GM23248 (cell line): ENCODE measurements at places on chromosomes 12 and 14.

DNA sequence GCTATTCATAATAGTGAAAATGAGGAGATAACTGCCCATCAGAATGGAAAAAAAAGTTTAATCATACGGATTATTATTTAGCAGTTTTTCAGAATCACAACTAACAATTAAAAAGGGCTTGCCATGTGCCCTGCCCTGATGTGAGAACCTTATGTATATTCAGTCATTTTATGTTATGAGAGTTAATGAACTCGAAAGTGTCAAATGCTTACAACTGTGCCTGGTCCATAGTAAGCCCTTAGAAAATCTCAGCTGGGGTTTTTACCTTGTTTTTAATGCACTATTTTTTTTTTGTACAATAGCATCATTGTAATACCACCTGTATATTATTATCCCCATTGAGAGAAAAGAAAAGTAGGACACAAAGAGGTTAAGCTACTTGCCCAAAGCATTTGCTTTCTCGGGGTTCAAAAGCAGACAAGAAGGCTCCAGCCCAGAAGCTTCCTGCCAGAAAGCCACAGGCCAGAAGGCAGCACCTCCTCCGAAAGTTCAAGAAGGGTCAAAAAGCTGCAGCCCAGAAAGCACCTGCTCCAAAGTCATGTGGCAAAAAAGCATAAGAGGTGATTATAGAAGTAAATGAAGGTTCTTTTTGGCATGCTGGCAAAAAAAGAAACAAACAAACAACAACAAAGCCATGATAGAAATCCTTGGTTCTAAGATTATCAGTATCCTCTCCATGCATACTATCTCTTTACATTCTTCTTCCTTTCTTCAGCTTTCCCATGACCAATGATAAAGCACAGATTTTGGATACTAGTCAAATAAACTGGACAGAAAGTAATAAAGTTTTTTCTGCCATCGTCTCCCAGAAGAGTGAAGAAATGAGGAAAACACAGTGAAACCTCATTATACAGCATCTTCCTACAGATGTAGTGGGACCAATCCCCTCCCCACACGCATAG is 59.1 kb upstream of the NAP1L1 start:
- no peak overlapping the region for H3K27ac ChIP-seq
- H3K4me1 ChIP-seq: no peaks in the 10 kb centered on the region
- no peaks in the 10 kb centered on the region for H3K36me3 ChIP-seq
- no peak overlapping the region for H3K4me3 ChIP-seq

GRCh38 chr14:99177886-99178835 is 93.8 kb downstream of the BCL11B start:
- H3K36me3 ChIP-seq: no peaks in the 10 kb centered on the region
- no peak for DNase-seq

DNA sequence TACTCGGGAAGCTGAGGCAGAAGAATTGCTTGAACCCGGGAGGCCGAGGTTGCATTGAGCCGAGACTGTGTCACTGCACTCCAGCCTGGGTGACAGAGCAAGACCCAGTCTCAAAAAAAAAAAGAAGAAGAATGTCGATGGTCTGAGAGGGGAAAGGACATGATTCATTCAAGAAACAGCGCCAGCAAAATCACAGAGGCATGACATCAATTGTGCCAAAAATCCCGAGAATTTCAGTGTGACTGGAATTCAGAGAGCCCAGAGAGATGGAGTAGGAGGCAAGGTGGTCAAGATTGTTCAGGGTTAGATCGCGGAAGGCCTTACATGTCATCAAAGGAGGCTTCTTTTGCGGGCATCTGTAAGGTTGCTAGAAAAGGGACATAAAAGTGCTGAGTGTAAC is 483.3 kb downstream of the VRK1 start:
- no peak overlapping the region for H3K4me3 ChIP-seq
- H3K27me3 ChIP-seq: no peaks in the 10 kb centered on the region
- no peak overlapping the region for H3K27ac ChIP-seq
- H3K4me1 ChIP-seq: no peaks in the 10 kb centered on the region

GRCh38 chr12:113996026-113996425 is 29.9 kb upstream of the RBM19 start:
- H3K27me3 ChIP-seq: peaks cover 25% of the 10 kb centered on the region
- H3K27ac ChIP-seq: no peak overlapping the region
- no peaks in the 10 kb centered on the region for H3K4me1 ChIP-seq
- H3K4me3 ChIP-seq: no peak overlapping the region
- H3K36me3 ChIP-seq: no peaks in the 10 kb centered on the region

GRCh38 chr12:11580125-11580751 is 69.2 kb upstream of the ETV6 start:
- DNase-seq: peak; percentile 94
- peaks cover 41% of the 10 kb centered on the region for H3K4me1 ChIP-seq
- H3K27ac ChIP-seq: peak overlapping the region; percentile 61
- H3K27me3 ChIP-seq: no peaks in the 10 kb centered on the region

DNA sequence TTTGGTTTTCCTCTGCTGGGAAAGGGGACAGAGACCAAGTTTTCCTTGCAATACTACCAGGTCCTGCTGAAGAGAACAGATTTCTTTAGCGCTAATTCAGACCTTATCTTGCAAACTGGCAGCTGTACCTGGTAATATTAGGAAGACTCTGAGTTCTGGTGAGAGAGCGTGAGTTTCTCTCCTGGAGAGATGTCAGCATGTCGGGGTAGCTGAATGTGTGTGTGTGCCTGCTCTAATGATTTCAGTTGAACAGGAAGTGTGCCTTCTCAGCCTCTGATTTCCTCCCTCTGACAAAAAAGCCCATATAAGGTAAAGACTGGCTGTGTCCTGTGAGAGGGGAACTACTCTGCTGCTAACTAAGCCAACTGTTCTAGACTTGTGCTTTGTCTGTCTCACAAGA is 10.3 kb upstream of the ERP27 start:
- no peaks in the 10 kb centered on the region for H3K27me3 ChIP-seq
- H3K4me1 ChIP-seq: peaks cover 29% of the 10 kb centered on the region
- DNase-seq: peak; percentile 75
- no peaks in the 10 kb centered on the region for H3K36me3 ChIP-seq
- peak overlapping the region; percentile 70 for H3K27ac ChIP-seq

- no peaks in the 10 kb centered on the region for H3K36me3 ChIP-seq
- no peaks in the 10 kb centered on the region for H3K27me3 ChIP-seq
- H3K27ac ChIP-seq: no peak overlapping the region
- no peaks in the 10 kb centered on the region for H3K4me1 ChIP-seq
Measured at GRCh38 chr14:104393898-104394381, 185.6 kb upstream of the C14orf180 start.

GRCh38 chr12:14278294-14278953 is 87.1 kb upstream of the ATF7IP start:
- H3K4me3 ChIP-seq: no peak overlapping the region
- DNase-seq: no peak
- H3K27ac ChIP-seq: no peak overlapping the region
- no peaks in the 10 kb centered on the region for H3K36me3 ChIP-seq
- H3K4me1 ChIP-seq: no peaks in the 10 kb centered on the region

DNA sequence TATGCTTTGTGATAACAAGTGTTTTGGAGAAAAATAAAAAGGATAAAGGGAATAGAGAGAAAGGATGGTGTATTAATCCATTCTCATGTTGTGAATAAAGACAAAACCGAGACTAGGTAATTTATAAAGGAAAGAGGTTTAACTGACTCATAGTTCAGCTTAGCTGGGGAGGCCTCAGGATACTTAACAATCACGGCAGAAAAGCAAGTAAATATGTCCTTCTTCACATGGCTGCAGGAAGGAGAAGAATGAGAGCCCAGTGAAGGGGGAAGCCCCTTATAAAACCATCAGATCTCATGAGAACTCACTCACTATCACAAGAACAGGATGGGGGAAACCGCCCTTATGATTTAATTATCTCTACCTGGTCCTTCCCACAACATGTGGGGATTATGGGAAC is 18.1 kb upstream of the C12orf42 start:
- no peak for DNase-seq
- no peak overlapping the region for H3K27ac ChIP-seq

GRCh38 chr14:101029668-101030290 is 126.3 kb upstream of the RTL1 start:
- H3K4me1 ChIP-seq: no peaks in the 10 kb centered on the region
- DNase-seq: no peak
- H3K27me3 ChIP-seq: no peaks in the 10 kb centered on the region
- peaks cover 3% of the 10 kb centered on the region; the same call in 1 of the 2 replicates for H3K36me3 ChIP-seq
- no peak overlapping the region for H3K4me3 ChIP-seq

- DNase-seq: no peak
- H3K36me3 ChIP-seq: peaks cover 66% of the 10 kb centered on the region
- no peak overlapping the region for H3K4me3 ChIP-seq
- H3K27ac ChIP-seq: no peak overlapping the region
Measured at GRCh38 chr12:78183824-78184223, 353.1 kb downstream of the NAV3 start.

DNA sequence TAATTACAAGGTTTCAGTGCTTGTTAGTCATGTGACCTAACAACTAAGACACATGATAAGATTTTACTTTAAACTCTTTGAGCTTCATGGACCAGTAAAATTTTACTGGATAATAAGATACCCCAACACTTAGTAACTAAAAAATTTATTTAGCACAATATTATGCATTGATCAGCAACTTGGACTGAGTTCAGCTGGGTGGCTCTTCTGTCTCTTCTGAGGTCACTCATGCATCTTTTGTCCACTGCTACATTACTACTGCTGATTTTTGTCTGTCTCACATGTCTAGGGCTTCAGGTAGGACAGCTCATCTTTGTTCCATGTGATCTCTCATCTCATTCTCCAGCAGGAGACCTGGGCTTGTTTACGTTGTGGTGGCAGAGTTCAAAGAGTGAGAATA is 370.2 kb upstream of the TMTC1 start:
- no peaks in the 10 kb centered on the region for H3K27me3 ChIP-seq
- H3K27ac ChIP-seq: no peak overlapping the region
- no peaks in the 10 kb centered on the region for H3K36me3 ChIP-seq
- no peak for DNase-seq
- H3K4me3 ChIP-seq: no peak overlapping the region

- H3K27ac ChIP-seq: no peak overlapping the region
- no peaks in the 10 kb centered on the region for H3K36me3 ChIP-seq
- no peaks in the 10 kb centered on the region for H3K27me3 ChIP-seq
- no peak overlapping the region for H3K4me3 ChIP-seq
Measured at GRCh38 chr12:87671757-87672156, 357.4 kb downstream of the C12orf50 start.

DNA sequence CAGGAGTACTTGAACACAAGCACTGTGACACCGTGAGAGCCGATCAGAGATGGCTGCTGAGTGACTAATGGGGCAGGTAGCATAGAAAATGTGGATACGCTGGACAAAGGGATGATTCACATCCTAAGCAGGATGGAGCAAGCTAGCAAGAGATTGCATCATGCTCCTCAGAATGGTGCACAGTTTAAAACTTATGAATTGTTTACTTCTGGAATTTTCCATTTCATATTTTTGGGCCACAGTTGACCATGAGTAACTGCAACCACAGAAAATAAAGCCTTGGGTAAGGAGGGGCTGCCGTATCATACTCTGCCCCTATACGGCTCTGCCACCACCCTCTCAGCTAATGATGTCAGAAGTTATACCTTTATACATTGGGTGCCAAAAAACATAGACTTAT is 23.3 kb upstream of the MARK3 start:
- peak overlapping the region; percentile 83 for H3K27ac ChIP-seq
- H3K4me3 ChIP-seq: no peak overlapping the region
- H3K27me3 ChIP-seq: no peaks in the 10 kb centered on the region
- H3K4me1 ChIP-seq: peaks cover 12% of the 10 kb centered on the region

- peak; percentile 75 for DNase-seq
- no peaks in the 10 kb centered on the region for H3K4me1 ChIP-seq
- no peak overlapping the region for H3K27ac ChIP-seq
- H3K36me3 ChIP-seq: no peaks in the 10 kb centered on the region
- no peaks in the 10 kb centered on the region; the same call in 1 of the 2 replicates for H3K27me3 ChIP-seq
Measured at GRCh38 chr14:23727566-23728335, 91.6 kb downstream of the DHRS2 start.

DNA sequence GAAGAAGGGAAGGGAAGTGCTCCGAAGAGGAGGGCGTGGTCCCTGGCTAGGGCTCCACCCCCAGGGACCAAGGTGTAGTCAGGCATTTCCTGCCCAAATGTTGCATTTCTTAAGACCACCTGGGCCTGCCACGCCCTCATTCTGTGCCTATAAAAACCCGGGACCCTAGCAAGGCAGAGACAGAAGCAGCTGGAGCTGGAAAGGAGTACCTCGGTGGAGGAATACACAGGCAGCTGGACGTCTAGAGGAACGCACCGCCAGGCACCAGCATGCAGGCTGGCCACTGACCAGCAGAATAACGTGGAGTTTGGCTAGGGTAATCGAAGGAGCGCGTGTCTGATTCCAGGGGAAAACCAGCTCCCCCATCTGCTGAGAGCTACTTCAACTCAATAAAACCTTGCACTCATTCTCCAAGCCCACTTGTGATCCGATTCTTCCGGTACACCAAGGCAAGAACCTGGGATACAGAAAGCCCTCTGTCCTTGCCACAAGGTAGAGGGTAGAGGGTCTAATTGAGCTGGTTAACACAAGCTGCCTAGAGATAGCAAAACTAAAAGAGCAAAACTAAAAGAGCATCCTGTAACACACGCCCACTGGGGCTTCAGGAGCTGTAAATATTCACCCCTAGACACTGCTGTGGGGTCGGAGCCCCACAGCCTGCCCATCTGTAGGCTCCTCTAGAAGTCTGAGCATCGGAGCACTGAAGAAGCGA is 21.0 kb downstream of the CFL2 start:
- peak; percentile 42 for DNase-seq
- no peaks in the 10 kb centered on the region for H3K36me3 ChIP-seq
- peaks cover 5% of the 10 kb centered on the region; the same call in 1 of the 2 replicates for H3K4me1 ChIP-seq
- H3K27me3 ChIP-seq: no peaks in the 10 kb centered on the region

GRCh38 chr12:113613414-113613813 is 141.7 kb upstream of the LHX5 start:
- no peak for DNase-seq
- peaks cover 33% of the 10 kb centered on the region; the same call in 1 of the 2 replicates for H3K27me3 ChIP-seq
- H3K4me1 ChIP-seq: no peaks in the 10 kb centered on the region
- H3K4me3 ChIP-seq: no peak overlapping the region
- no peak overlapping the region for H3K27ac ChIP-seq

DNA sequence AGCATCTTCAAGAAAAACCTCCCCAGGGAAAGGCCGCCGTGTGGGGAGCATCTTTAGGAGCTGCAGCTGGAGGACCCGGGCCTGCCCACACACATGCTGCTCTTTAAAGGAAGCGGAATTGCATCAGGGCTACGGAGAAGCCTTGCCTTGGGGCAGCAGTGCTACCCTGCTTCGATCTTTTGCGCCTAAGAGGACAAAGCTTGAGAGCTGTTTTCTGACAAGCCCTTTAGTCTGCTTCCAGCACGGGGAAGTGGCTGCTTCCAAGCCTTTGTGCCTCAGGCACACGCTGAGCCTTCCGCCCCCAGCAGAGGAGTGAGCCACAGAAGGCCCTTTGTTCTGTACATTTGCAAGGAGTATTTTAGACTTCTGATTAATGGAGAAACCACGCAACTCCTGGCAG is 31.5 kb downstream of the COA8 start:
- peak; percentile 91 for DNase-seq
- peak overlapping the region; percentile 20; the same call in 1 of the 2 replicates for H3K4me3 ChIP-seq
- H3K27ac ChIP-seq: peak overlapping the region; percentile 53
- H3K4me1 ChIP-seq: peaks cover 32% of the 10 kb centered on the region
- H3K27me3 ChIP-seq: no peaks in the 10 kb centered on the region

GRCh38 chr12:44852483-44852882 is 23.6 kb downstream of the NELL2 start:
- no peaks in the 10 kb centered on the region for H3K4me1 ChIP-seq
- no peak overlapping the region for H3K4me3 ChIP-seq
- no peak for DNase-seq
- H3K27ac ChIP-seq: no peak overlapping the region
- no peaks in the 10 kb centered on the region for H3K36me3 ChIP-seq

- DNase-seq: no peak
- H3K36me3 ChIP-seq: no peaks in the 10 kb centered on the region
- H3K27ac ChIP-seq: no peak overlapping the region
- no peaks in the 10 kb centered on the region for H3K4me1 ChIP-seq
- no peak overlapping the region for H3K4me3 ChIP-seq
Measured at GRCh38 chr12:16719713-16720416, 113.9 kb upstream of the LMO3 start.
